ENCODE measurements at places on chromosomes 6 and 20.
A peak's percentile ranks its signal among the peaks of the same experiment; 100 is the strongest.

GRCh38 chr6:365835-366234 lies 25.7 kb upstream of the IRF4 start:
- DNase-seq, result no peak

DNA sequence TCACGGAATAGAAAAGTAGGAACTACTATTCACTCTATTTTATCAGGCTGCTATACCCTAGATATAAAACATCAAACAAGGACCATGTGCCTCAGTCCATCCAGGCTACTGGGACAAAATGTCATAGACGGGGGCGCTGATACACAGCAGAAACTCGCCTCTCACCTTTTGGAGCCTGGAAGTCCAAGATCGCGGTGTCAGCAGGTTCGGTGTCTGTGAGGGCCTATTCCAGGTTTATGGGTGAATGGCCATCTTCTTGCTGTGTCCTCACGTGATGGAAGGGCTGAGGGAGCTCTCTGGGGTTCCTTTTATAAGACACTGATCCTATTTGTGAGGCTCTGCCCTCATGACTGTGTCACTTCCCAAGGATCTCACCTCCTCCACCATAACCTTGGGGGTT lies 89.5 kb downstream of the DLL1 start:
- DNase-seq, result no peak

GRCh38 chr6:38160831-38161230 lies 341.3 kb downstream of the ZFAND3 start:
- DNase-seq, result no peak

DNA sequence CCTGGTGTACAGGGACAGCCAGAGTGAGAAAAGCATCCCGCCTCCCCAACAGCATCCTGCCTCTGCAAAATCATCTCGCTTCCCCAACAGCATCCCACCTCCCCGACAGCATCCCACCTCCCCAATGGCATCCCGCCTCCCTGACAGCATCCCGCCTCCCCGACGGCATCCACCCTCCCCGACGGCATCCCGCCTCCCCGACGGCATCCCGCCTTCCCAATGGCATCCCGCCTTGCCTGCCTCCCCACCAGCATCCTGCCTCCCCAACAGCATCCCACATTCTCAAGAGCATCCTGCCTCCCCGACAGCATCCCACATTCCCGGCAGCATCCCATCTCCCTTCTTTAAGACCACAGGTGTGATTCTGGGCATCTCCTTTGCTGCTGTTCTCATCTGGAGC lies 46.0 kb upstream of the NXT1 start:
- no peak for DNase-seq

DNA sequence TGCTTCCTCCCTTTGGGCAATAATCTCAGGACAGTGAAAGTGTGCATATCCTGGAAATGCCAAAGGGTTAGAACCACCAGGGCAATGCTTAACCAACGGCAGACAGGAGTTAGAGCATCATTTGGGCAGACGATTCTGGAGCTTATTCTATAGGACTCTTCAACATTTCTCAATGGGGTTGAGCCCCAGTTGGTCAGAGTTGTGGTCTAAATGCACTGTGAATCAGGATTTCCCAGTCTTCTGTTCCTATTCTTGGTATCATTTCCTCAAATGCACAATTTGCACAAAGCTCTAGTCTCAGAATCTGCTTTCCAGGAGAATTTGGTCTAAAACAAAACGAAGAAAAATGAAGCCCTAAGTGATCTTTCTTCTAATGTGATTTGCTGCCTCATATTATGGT lies 389.6 kb upstream of the JAG1 start:
- no peak for DNase-seq

- DNase-seq, result no peak
Measured at GRCh38 chr6:32982702-32983492, 14.5 kb downstream of the BRD2 start.

- no peak for DNase-seq
Measured at GRCh38 chr20:58228103-58228483, 360 bp downstream of the ANKRD60 start.

DNA sequence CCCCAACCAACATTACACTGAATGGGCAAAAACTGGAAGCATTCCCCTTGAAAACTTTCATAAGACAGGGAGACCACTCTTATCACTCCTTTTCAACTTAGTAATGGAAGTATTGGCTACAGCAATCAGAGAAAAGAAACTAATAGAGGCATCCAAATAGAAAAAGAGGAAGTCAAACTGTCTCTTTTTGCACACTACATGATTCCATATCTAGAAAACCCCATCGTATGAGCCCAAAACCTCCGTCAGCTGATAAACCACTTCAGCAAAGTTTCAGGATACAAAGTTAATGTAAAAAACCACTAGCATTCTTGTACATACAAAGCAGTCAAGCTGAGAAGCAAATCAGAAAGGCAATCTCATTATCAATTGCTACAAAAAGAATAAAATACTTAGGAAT lies 580.4 kb upstream of the PTCHD4 start:
- no peak for DNase-seq

- DNase-seq, result no peak
Measured at GRCh38 chr6:95081949-95082348, 495.4 kb upstream of the MANEA start.

- DNase-seq, result no peak
Measured at GRCh38 chr20:63133481-63134091, 82.3 kb downstream of the YTHDF1 start.

DNA sequence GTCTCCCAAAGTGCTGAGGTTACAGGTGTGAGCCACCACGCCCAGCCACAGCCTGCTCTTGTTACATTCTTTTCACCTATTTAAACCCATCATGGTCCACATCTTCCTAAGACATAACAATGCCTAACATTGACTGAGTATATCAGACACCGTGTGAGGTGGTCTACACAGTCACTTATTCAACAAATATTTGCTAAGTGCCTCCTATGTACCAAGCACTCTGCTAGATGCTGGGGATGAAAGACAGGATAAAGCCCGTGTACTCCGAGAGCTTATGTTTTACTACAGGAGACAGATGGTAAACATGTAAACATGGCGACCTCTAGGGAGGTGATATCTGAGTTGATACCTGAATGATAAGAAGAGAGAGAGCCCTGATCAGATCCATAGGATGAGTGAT lies 12.7 kb downstream of the BCL2L1 start:
- DNase-seq, result no peak

GRCh38 chr20:32191422-32191821 lies 16.1 kb downstream of the PLAGL2 start:
- DNase-seq, result no peak

GRCh38 chr6:170286246-170286933 lies 4.5 kb downstream of the DLL1 start:
- DNase-seq, result no peak

- no peak for DNase-seq
Measured at GRCh38 chr20:6877633-6878032, 110.1 kb downstream of the BMP2 start.

- no peak for DNase-seq
Measured at GRCh38 chr6:151191527-151191926, 48.2 kb upstream of the AKAP12 start.

GRCh38 chr20:56724241-56724757 lies 95.2 kb downstream of the TFAP2C start:
- no peak for DNase-seq

DNA sequence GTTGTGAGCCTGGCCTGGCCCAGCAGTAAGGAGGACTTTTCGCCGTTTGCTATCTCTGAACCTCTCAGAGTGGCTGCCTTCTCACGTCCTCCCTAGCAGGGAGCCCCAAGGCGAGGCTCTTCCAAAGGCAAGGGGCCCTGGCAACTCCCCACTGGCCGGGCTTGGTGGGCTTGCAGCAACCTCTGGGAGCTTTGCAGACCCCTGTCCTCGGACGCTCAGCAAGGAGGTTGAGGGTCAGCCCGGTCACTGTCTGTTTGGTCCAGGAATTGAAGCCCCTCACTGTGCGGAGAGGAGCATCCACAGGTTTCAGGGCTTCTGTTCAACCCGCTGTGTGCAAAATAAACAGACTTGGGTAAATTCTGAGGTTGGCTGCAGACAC lies 28.2 kb upstream of the TBXT start:
- no peak for DNase-seq

- DNase-seq, result no peak
Measured at GRCh38 chr6:112176175-112176574, 78.2 kb downstream of the LAMA4 start.

DNA sequence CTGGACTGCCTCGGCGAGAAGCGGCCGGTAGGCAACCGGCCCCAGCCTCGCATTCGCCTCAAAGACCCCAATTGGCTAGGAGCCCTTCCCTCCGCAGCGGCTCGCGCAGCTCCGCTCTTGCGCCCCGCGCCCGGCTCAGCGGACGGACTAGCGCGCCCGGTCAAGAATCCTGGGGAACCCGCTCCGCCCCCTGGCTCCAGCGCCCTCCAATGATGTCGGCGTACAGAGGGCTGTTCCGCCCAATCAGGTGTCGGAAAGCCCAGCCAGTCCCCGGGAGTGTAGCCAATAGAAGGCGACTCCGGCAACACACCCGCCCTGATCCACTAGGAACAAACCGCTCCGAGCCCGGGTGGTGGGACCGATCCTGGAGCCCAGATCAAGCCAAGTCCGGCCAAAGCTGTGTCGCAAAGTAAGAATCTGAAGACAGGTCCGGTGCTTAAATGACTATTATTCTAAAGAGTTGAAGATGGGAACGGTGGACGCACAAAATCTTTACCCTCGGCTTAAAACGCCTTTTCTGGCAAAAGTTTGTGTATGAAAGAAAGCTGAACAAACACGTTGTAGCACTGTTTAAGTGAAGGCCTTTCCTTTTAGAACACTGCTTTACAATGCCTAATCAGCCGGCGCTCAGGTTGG lies 132.2 kb downstream of the OGFRL1 start:
- peak; percentile 80 for DNase-seq

GRCh38 chr20:50877232-50877743 lies 53.9 kb downstream of the ADNP start:
- no peak for DNase-seq

DNA sequence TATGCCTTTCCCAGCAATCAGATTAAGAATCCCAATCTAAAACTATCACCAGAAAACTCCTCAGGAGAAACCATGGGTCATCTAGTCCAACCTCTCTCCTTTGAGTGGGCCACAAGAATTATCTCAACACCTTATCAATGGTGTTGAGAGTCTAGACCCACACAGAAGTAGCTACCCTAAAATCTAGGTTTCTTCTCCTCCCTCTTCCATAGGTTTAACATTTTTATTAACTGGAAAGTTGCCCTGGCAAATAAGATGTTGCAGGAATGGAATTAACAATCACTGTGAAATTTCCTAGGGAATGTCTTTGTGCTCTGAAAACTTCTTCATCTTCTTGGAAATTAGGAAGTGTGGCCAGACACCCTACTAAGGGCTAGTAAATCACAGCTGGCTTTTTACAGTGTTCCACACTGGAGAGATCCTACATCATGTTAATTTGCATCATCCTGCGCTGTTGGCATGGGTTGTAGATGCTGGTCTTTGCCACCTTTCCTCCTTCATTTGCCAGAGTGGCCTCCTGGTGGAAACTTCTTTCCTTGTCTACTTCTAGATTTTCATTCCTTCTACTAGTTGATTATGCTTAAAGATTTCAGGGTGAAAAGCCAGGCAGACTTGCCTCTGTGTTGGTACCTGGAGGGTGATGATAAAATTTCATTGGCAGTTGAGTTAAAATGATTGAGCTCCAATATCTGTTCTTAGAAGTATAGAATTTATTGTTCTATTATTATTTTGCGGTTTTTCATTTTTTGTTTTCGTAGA lies 2.7 kb downstream of the TNFAIP3 start:
- DNase-seq, result no peak

DNA sequence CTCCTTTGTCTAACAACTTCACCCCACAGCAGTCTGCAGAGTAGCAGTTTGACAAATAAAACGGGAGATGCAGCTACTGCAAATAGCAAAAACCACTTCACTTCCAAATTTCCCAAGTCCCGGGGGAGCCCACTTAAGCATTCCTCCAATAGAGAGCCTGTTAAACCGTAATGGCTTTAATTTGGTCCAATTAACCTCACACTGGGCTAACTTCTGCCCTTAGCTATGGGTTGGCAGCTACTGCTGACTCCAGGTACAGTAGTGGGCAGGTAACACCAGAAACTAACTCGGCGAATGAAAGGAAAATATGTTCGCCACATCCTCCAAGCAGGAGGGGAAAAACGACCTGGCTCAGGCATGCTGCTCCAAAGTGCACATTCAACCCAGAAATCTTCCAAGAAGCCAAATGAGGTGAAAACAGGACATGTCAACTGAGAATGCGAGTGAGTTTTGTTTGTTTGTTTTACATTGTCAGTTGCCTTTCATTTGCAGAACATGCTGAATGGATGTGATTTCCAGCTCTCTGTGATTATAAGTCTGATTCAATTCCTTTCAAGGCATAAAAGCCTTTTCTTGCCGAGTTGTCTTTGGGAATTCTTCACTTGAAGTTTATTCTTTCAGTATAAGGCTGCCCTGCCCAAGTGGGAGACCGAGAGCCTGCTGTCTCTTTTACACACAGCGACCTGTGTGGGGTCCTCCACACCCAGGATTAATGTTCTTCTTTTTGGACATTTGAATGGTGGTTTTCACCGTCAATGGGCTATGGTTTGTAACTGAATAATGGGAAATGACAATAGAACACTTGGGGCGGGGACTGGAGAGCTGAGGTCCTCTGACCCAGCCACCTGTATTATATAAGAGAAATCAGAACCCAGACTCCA lies 117.3 kb upstream of the ARMC2 start:
- DNase-seq, result no peak

DNA sequence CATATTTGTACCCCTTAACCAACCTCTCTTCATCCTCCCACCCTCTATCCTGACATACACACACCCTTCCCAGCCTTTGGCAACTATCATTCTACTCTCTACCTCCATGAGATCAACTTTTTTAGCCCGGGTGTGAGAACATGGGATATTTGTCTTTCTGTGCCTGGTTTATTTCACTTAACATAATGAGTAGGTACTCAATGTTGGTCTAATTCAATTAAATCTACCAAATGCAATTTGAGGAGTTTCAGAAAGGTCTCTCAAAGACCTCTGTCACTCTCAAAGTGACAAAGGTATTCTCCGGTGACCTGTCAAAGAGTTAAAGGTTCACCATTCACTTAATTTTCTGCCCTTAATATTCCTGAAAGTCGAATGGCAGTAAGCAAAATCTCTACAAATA lies 87.7 kb downstream of the ME1 start:
- no peak for DNase-seq

GRCh38 chr20:48703107-48703506 lies 124.7 kb downstream of the PREX1 start:
- DNase-seq, result no peak

- DNase-seq, result no peak
Measured at GRCh38 chr6:16473908-16474771, 235.8 kb downstream of the GMPR start.

DNA sequence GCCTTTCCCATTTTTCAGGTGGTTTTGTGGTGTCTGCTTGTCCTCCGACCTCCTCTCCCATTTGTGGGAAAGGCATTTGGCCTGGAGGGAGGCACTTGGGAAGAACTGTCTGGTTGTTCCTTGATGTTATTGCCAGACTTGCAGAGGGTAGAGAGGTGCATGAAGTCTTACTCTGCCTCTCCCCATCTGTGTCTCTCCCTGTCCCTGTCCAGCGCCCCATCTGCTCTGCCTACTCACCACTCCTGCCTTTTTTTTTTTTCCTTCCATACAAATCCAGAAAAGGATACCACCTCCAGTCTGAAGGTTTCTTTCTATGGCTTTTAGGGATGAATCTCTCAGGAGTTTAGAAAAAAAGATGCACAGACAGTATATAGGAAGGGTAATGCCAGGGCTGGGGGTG lies 19.8 kb downstream of the PPARD start:
- DNase-seq, result no peak

- no peak for DNase-seq
Measured at GRCh38 chr6:154347981-154348380, 8.6 kb downstream of the IPCEF1 start.
